SJSA1 (cell line): ENCODE measurements at places on chromosomes 12 and 14. TPM values are rescaled to one million over a fixed set of nuclear protein-coding genes. Genes with fewer than 3 reads are reported as not detected.

- no peak for DNase-seq
Observed at GRCh38 chr12:82412246-82412645, 53.9 kb downstream of the METTL25 start.

- no peak for DNase-seq
Observed at GRCh38 chr12:24780697-24781368, 168.1 kb downstream of the BCAT1 start.

DNA sequence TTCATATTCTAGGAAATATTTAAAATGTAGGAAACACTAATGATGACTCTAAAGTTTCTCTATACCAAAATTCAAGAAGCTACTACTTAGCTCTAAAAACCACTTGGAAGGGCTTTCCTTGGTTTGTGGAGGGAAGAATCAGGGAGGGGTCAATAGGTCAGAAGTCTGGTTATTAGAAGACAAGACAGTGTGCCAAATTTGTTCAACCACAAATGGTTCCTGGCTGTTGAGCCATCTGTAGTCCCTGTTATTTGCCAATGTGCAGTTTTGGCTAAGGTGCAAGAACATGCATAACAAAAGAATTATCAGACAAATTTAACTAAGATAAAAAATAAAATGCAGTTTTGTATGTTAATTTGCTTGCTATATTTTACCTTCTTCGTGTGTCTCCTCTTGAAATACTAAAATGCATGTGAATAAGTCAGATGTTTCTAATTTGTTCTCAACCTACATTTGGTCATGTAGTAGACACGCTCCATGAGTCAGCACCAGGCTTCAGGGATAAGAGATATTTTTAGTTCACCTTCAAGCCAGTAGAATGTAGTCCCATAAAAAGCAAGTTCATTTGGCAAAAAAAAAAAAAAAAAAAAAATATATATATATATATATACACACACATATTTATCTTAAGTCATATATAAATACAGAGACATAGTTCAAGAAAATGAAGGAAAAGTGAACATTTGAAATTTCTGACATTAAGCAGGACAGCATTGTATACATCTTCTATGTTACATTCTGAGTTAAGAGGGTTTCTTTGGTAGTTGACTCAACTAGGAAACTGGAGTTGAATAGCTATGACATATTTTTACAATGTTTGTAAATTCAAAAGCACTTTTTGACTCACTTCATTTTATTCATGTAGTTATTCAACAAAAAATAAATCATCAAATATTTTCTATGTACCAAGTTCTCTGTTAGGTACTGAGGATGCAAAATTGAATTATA lies 123.3 kb downstream of the KCNC2 start:
- DNase-seq = no peak

DNA sequence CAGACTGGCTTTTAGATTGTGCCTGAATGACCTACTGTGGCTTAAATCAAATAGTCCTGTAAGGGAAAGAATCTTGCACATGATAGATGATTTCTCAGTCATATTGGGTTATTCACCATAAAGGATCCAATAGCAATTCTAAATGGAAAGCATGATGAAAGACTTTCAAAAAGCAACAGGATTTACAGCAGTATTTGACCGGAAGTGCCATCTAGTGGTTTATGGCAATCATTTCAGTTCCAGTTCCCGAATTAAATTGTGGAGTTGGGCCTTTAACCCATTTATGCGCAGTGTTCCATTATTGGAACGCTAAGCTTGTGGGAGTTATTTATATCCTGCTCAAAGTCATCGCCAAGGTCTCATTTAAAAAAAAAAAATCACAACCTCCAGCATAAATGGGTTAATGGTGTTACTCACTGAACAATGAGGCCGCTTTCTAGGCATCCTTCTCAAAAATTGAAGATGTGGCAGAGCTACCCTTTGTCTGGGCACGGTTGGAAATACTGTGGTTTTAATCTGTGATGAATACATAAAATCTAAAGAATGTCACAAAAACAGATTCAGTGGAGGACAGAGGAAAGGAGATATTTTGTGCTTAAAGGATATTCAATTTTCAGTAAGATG lies 60.8 kb upstream of the REP15 start:
- no peak for DNase-seq

DNA sequence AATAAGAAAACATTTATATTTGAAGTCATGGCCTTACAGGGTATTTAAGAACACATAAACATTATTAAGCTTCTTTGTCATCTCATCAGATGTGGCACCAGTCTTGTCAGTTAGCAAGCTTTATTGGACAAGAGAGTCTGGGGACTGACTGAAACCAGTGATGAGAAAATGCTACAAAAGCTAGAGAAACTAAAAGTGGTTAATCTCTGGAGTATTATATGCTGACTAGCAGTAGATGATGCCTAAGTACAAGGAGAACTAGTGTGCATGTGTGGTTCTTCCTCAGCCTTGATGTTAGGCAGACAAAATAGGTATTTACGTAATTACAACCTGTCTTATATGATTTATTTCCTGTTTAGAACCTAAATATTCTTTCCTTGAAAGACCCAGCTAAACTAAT lies 176.5 kb downstream of the CPNE8 start:
- DNase-seq = no peak

DNA sequence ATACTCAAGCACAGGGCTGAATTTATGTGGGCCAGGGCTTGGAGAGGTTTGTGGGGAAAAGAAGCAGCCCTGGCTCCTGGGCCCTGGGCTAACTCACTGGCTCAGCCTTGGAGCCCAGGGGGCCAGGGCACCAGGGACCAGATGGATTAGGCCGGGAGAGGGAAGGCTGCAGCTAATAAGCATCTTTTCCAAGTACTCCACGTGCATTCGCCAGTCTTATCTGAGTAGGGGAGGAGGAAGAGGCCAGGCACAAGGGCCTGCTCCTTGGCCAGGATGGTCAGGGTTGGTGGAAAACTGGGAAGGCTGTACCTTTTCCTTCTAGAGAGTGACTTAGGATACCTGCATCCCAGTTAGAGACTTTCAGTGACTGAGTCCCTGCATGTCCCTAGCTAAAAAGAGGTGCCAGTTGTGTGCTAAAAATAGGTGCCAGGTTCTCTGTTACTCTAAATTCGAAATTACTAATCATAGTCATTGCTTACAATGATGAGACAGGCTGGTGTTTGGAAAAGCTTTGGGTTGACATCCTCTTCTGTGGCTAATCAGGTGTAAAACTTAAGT lies 1.3 kb downstream of the GLRX5 start:
- no peak for DNase-seq

GRCh38 chr12:114679942-114680341 lies 4.0 kb downstream of the TBX3 start:
- DNase-seq = no peak

DNA sequence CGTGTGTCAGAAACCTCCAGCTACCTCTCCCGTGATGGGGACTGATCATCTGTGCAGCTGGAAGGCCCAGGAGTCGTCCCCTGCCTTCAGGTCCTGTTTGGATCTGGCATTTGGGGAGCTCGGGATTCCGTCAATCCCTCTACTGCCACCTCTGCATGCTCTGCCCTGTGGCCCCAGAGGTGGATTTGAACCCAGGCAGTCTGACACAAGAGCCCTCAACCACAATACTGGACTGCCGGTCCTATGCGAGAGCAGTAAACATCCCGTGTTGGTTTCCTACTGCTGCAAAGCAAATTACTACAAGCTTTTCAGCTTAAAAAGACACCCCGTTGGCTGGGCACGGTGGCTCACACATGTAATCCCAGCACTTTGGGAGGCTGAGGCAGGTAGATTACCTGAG lies 121.9 kb upstream of the FKBP4 start:
- DNase-seq = peak; percentile 28

DNA sequence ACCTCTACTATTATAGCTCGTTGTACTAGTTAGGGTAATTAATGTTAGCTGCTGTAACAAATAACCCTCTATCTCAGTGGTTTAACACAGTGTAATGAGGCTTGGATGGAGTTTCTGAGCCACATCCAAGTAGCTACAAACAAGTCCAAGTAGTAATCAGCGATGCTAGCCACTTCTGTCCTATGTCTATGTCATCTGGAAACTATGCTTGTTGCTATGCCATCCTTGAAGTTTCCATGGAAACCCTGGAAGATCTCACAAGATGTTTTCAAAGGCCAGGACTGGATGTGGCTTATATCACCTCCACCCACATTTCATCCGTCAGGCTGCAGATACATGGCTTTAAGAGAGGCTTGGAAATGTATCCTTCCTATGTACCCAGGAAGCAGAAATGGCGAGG lies 422.1 kb downstream of the AACS start:
- no peak for DNase-seq

DNA sequence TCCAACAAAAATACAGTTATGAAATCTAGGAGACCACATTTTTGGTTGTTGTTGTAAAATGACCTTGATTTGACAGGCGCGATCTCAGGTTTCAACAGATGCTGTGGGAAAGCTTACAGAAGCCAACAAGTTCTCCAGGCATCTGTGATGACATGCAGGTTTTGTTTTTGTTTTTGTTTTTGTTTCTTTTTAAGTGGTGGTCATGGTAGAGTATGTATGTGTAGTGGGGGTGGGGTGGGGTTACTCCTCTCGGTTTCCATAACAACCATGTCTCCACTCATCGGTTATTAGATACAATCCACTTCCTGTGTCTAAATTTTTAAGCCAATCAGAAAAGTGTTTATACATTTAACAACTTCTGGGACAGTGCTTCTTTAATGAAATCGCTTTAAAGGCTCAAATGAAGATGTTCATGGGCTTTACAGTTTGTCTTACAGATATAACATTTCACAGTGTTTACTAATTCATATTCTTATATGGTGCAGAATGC lies 199.9 kb upstream of the FOXN3 start:
- no peak for DNase-seq

DNA sequence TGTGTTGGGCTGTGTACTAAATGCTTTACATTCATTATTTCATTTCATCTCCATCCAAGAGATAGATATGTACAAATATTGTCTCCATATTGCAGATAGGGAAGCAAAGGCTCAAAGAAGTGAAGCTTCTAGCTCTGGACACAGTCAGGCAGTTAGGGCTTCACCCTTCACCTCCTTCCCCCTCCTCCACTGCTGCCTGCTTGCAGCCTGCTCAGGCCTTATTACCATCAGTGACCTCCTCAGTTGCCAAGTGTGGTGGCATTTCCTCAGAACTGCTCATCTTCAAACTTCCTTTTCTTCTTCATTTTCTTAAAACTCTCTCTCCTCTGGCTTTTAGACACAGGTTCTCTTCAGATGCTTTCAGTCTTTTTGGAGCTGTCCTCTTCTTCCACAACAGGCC lies 4.7 kb upstream of the GPATCH2L start:
- no peak for DNase-seq

- no peak for DNase-seq
Observed at GRCh38 chr14:51681411-51681810, 29.7 kb downstream of the FRMD6 start.

DNA sequence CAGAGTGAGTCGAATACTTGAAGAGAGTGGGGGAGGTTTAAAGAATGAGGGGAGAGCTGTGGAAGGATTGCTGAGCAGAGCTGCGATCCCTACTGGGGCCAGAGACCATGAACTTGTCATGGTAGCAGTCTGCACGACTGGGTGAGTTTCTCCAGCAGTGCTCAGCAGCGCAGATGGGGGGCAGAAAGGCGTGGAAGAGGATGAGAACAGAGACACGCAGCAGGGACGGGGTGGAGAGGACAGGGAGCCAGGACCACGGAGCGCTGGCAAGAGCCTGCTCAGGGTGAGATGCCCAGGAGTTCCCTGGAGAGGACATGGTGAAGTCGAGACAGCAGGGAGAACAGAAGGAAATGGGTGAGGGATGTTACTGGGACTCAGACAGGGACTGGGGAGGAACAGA lies 2.1 kb upstream of the AQP6 start:
- no peak for DNase-seq

- DNase-seq = no peak
Observed at GRCh38 chr12:65152012-65152411, 17.4 kb upstream of the LEMD3 start.

- no peak for DNase-seq
Observed at GRCh38 chr12:111638556-111638955, 39.4 kb upstream of the ATXN2 start.

DNA sequence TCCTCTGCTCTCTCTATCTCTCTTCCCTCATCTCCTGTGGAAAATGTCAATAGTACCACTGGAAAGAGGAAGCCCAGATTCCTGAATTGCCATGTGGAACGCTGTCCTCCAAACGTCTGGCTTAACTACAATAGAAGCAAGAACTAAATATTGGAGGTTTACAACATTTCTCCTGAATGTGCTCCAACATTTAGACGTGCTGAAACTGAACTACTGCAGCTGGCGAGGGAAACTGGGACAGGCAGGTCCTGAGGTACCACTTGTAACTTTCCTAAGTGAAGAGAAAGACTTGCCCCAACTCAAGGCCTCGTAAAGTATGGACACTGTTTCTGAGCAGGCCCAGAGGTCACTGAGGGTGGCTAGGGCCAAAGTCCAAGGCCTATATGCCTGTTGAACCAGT lies 187.7 kb downstream of the NTF3 start:
- DNase-seq = no peak

DNA sequence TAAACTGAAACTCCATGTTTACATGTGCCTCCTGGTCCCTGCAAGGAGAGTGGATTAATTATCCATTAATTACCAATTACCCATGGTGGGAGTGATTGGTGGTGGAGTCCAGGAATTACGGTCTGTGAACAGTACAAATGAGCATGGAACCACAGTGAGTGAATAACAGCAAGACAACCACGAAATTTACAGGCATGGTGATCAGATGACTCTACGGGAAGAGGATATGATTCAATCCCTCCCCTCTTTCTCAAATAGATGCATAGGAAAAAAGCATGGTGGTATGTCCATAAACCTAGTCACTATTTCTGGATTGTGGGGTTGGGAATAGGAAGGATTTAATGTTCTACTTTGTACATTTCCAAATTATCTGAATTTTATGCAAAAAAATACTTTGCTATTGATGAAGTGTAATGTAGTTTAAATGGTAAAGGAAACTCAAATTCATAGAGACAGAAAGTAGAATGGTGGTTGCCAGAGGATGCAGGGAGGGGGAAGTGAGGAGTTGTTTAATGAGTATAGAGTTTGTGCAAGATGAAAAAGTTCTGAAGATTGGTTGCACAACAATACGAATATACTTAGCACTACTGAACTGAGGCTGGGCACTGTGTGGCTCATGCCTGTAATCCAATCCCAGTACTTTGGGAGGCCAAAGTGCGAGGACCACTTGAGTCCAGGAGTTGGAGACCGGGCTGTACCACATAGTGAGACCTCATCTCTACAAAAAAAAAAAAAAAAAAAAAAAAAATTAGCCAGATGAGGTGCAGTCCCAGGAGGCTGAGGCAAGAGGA lies 41.2 kb upstream of the C12orf75 start:
- DNase-seq = no peak

- no peak for DNase-seq
Observed at GRCh38 chr14:99971941-99972747, 93.1 kb upstream of the EVL start.

PTGER2 gene
- 2.5 and 2.9 TPM in 2 replicates for total RNA-seq

TROAP gene
- total RNA-seq = 50.1 and 50.8 TPM in 2 replicates

RHOJ gene
- 0.32 and 2.8 TPM in 2 replicates for total RNA-seq

UNG gene
- total RNA-seq = 30.4 and 30.5 TPM in 2 replicates

ZBTB25 gene
- 1.5 and 2.2 TPM in 2 replicates for total RNA-seq

GPX2 gene
- total RNA-seq = not detected in 2 replicates

SLC7A7 gene
- total RNA-seq = 0.09 and 0.13 TPM in 2 replicates

SRRM4 gene
- total RNA-seq = not detected in 2 replicates

RIMBP2 gene
- total RNA-seq = 0.16 TPM in 1 of 2 replicates, not detected in the other

OR4E2 gene
- not detected in 2 replicates for total RNA-seq

OTOGL gene
- total RNA-seq = 0.08 and 0.50 TPM in 2 replicates
